ENCODE measurements at places on chromosomes 6 and 20. TPM values are rescaled to one million over a fixed set of nuclear protein-coding genes. Genes with fewer than 3 reads are reported as not detected.

GRCh38 chr6:71179249-71179885, 109.2 kb upstream of the OGFRL1 start:
- H3K27ac ChIP-seq: no peak overlapping the region
- no peak overlapping the region for H3K4me3 ChIP-seq

- H3K36me3 ChIP-seq: no peaks in the 10 kb centered on the region
- H3K27me3 ChIP-seq: no peaks in the 10 kb centered on the region
- peaks cover 6% of the 10 kb centered on the region for H3K4me1 ChIP-seq
- no peak for DNase-seq
- H3K27ac ChIP-seq: no peak overlapping the region
Measured at GRCh38 chr6:33739571-33739970, 7.1 kb downstream of the IP6K3 start.

- H3K4me3 ChIP-seq: no peak overlapping the region
- H3K27me3 ChIP-seq: no peaks in the 10 kb centered on the region
- H3K27ac ChIP-seq: no peak overlapping the region
- peaks cover 10% of the 10 kb centered on the region for H3K4me1 ChIP-seq
- H3K36me3 ChIP-seq: no peaks in the 10 kb centered on the region
Measured at GRCh38 chr6:138371452-138371711, 6.3 kb upstream of the SMIM28 start.

DNA sequence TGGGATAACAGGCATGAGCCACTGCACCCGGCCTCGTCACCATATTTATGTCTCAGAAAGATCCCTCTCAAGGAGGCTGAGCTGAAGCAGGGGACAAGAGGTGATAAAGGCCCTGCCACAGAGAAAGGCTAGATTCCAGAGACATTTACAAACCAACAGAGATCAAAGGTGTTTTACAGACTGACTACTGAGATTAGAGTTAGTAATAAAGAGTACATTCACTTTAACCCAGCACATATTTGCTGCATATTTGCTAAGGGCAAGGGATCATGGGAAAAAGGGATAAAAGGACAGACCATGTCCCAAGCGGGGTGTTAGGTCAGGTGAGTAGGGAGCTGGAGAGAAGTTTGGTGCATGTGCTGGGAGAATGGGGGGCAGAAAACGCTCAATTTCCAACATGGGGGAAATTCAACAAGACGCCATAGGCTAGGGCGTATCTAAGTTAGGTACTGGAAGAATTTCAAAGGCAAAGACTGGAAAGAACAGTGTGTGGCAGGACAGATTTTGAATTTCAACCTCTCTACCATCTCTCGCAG, 43.8 kb upstream of the SEC63 start:
- no peak for DNase-seq
- H3K27me3 ChIP-seq: no peaks in the 10 kb centered on the region
- peaks cover 29% of the 10 kb centered on the region for H3K4me1 ChIP-seq
- no peak overlapping the region for H3K27ac ChIP-seq
- no peaks in the 10 kb centered on the region for H3K36me3 ChIP-seq

DNA sequence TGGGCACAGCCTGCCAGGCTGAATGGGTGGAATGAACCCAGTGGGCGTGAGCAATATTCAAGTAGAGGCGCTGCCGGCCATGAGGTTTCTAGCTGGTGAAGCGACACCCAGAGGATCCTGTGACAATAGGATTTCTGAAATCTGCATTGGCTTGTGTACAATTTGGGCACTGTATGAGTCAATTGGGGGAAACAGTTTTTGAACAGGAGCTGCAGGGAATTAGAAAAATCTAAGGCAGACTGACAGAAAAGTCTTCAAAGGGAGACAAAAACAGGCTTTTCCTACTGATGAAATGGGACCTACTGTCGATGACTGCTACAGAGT, 148.8 kb upstream of the PROKR2 start:
- no peaks in the 10 kb centered on the region for H3K4me1 ChIP-seq
- no peak overlapping the region for H3K4me3 ChIP-seq
- DNase-seq: no peak
- no peaks in the 10 kb centered on the region for H3K27me3 ChIP-seq
- H3K36me3 ChIP-seq: no peaks in the 10 kb centered on the region
- no peak overlapping the region for H3K27ac ChIP-seq

- H3K36me3 ChIP-seq: no peaks in the 10 kb centered on the region
- peaks cover 10% of the 10 kb centered on the region for H3K4me1 ChIP-seq
- no peak overlapping the region for H3K27ac ChIP-seq
- no peak overlapping the region for H3K4me3 ChIP-seq
- no peaks in the 10 kb centered on the region for H3K27me3 ChIP-seq
Measured at GRCh38 chr6:110250838-110251237, 70.6 kb downstream of the CDC40 start.

DNA sequence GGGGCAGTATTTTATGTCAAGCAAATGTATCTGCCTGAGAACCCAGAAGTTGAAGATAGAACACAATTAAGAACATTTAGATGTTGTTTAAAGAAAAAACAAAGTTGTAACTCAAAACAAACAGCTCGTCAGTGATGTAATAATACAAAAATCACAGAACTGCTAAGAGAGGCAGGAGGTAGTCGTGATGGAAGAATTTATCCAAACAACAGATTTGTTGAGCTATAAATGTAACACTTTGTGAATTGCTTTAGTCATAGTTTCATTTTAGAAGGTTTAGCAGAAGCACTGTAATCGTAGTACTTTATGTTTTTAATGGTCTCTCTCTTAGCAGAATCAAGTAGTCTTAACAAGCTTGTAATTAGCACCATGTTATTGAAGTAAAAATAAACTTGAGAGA, 73.6 kb downstream of the SCAF8 start:
- H3K27me3 ChIP-seq: no peaks in the 10 kb centered on the region
- no peaks in the 10 kb centered on the region for H3K4me1 ChIP-seq
- H3K27ac ChIP-seq: no peak overlapping the region
- no peak for DNase-seq
- peaks cover 36% of the 10 kb centered on the region for H3K36me3 ChIP-seq
- no peak overlapping the region for H3K4me3 ChIP-seq

GRCh38 chr6:163354761-163355425, 59.6 kb upstream of the QKI start:
- H3K4me3 ChIP-seq: no peak overlapping the region
- no peaks in the 10 kb centered on the region for H3K36me3 ChIP-seq
- no peak for DNase-seq
- no peaks in the 10 kb centered on the region for H3K27me3 ChIP-seq
- H3K27ac ChIP-seq: no peak overlapping the region

LRFN2 gene
- total RNA-seq: 2.6 TPM

DNA sequence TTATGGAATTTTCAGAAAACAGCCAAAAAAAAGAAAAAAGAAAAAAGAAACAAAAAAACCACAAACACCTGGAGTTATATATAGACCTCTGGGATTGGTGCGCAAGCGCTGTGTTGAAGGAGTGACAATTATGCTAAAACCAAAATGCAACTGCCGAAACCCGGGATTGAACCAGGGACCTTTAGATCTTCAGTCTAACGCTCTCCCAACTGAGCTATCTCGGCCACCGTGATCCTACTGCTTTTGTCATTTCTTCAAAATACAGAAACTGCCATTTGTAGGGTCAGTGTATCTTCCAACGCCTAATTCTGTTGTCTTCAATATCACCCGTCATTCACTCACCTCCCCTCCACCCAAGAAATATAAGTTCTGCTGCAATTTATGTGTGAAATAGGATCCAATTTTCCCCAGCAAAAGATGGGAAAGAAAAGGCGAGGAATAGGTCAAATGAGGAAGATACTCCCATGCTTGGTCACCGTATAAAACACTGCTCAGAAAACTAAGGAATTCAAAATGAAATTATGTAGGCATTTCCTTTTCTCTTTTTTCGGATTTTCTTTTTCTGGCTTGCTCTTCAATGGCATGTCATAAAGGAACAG, 116.0 kb downstream of the TRIM27 start:
- H3K36me3 ChIP-seq: no peaks in the 10 kb centered on the region
- DNase-seq: peak; percentile 90
- H3K4me1 ChIP-seq: peaks cover 37% of the 10 kb centered on the region
- H3K27me3 ChIP-seq: peaks cover 97% of the 10 kb centered on the region
- no peak overlapping the region for H3K27ac ChIP-seq

- DNase-seq: no peak
- peaks cover 43% of the 10 kb centered on the region for H3K27me3 ChIP-seq
- H3K27ac ChIP-seq: no peak overlapping the region
- no peak overlapping the region for H3K4me3 ChIP-seq
- no peaks in the 10 kb centered on the region for H3K36me3 ChIP-seq
- H3K4me1 ChIP-seq: peaks cover 13% of the 10 kb centered on the region
Measured at GRCh38 chr20:707451-708110, 32.0 kb upstream of the SCRT2 start.

GRCh38 chr6:119934816-119935215, 585.3 kb upstream of the MAN1A1 start:
- H3K27me3 ChIP-seq: no peaks in the 10 kb centered on the region
- no peak overlapping the region for H3K4me3 ChIP-seq
- no peaks in the 10 kb centered on the region for H3K36me3 ChIP-seq
- no peak overlapping the region for H3K27ac ChIP-seq
- no peak for DNase-seq

DNA sequence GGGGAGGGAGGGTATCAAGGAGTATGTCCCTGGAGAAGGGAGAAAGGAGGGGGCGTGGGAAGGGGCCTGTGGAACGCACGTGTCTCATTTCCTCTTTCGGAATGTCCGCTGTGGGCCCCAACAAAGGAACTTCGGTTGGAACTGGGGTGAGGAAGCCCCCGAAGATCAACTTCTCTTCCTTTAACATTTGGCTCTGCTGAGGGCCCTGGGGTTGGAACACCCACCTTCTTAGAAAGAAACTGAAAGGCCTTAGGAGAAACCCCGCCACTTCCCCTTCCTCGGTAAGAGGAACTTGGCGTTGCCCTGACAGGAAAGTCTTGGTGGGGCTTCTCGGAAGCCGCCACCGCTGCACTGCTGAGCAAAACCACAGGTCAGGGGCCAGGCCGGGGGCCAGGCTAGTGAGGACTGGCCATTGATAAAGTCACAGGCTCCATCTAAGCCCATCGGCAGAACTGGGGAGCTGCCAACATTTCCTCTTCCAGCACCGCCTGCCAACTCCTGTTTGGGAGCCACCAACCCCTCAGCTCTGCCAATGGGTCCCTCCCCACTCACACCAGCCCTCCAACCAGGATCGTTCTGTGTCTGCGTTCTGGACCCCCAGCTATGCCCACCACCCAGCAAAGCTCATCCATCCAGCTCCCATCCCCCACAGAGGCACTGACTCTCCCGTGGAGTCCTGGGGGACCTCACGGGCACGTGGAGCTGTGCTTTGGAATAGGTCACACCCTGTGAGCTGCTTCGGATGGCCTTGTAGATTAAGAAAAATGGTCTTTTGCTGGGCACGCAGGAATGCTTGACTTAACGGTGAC, 44.8 kb downstream of the FGD2 start:
- DNase-seq: no peak
- no peaks in the 10 kb centered on the region for H3K36me3 ChIP-seq
- H3K27ac ChIP-seq: no peak overlapping the region
- H3K4me3 ChIP-seq: no peak overlapping the region
- H3K4me1 ChIP-seq: peaks cover 15% of the 10 kb centered on the region
- no peaks in the 10 kb centered on the region for H3K27me3 ChIP-seq

DNA sequence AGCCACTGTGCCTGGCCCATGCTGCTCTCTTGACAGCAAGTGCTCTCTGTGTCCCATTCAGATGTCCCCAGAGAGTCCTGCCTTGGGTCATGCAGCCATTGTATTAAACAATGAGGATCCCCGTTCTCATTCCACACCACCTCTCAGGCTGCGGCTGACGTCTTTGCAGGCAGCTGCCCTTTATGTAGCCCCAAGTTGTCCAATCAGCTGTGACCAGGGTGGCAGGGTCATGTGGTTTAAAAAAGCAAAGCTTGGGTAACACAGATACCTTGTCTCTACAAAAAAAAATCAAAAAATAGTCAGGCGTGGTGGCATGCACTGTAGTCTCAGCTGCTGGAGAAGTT, 13.2 kb downstream of the GCNT2 start:
- H3K4me1 ChIP-seq: no peaks in the 10 kb centered on the region
- H3K27me3 ChIP-seq: no peaks in the 10 kb centered on the region

DNA sequence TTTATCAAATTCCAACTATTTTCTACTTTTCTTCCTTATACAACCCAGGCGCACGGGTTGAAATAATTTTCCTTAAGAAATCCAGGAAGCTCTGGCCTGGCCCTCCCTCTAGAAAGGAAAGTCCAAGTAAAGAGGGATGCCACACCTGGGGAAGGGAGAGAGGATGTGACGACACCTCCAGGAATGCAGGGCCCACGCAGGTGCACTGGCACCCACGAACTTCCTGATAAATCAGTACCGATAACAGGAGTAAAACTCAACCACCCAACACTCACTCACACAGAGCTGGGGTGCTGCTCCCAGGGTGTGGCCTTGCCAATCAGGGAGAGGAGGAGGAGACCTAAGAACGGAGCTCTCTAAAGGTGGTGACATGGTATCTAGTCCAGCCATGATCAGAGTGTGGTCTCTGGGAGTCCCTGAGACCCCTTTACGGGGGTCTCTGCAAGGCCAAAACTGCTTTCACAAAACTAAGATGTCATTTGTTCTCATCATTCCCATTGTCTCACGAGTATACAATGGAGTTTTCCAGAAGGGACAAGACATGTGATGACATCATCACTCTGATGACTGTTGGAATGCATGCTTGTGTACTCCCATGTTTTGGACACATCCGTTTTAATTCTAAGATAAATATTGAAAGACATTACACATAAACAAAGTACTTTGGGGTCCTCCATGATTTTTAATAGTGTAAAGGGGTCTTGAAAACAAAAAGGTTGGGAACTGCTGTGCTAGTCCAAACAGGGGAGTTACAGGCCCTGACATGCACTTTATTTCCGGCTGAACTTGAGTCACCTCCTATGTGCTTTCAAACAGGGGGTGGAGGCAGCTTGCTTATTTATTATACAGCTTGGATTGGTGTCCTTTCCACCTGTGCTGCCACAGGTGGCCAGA, 2.2 kb upstream of the PARD6B start:
- 0 out of 2 replicates have a peak overlapping the region, but pooled peaks have one; percentile 99 for H3K27ac ChIP-seq
- peaks cover 42% of the 10 kb centered on the region for H3K4me1 ChIP-seq
- H3K27me3 ChIP-seq: no peaks in the 10 kb centered on the region
- H3K4me3 ChIP-seq: peak overlapping the region; percentile 61
- no peaks in the 10 kb centered on the region for H3K36me3 ChIP-seq

BPIFA1 gene
- not detected for total RNA-seq

MAP7 gene
- total RNA-seq: 47.8 TPM

BPIFB4 gene
- total RNA-seq: not detected

GRCh38 chr6:133551847-133552341, 310.7 kb downstream of the EYA4 start:
- no peaks in the 10 kb centered on the region for H3K36me3 ChIP-seq
- DNase-seq: no peak
- peaks cover 26% of the 10 kb centered on the region for H3K4me1 ChIP-seq
- H3K27me3 ChIP-seq: no peaks in the 10 kb centered on the region
- no peak overlapping the region for H3K4me3 ChIP-seq

HDAC2 gene
- total RNA-seq: 413 TPM

OARD1 gene
- 33.1 TPM for total RNA-seq

CLVS2 gene
- 0.66 TPM for total RNA-seq

UNC5CL gene
- total RNA-seq: 1.2 TPM

GRCh38 chr6:63213325-63213724, 2.1 kb downstream of the FKBP1C start:
- peak; percentile 1 for DNase-seq
- H3K27ac ChIP-seq: no peak overlapping the region
- H3K4me3 ChIP-seq: no peak overlapping the region
- no peaks in the 10 kb centered on the region for H3K4me1 ChIP-seq

Measured in GM23338 (cell line).